ENCODE measurements at places on chromosomes 11 and 22.
A peak's percentile ranks its signal among the peaks of the same experiment; 100 is the strongest.

GRCh38 chr11:10540546-10540914 is 457 bp downstream of the RNF141 start:
- no peak for DNase-seq

DNA sequence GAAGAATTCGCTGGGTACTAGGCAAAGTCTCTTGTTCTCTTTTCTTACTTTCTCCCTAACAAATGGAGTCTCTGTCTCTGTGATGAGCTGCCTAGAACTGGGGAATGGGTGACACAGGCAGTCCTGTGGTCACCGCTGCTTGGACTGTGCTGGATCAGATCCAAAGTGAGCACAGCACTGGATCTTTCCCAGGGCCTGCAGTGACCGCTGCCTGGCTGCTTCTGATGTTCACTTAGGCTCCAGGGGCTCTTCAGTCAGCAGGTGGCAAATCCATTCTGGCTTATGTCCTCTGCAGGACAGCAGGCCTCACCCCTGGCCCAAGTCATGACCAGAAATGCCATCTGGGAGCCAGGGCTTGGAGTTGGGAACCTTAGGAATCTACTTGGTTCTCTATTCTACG is 61.5 kb downstream of the EXT2 start:
- DNase-seq = no peak

- no peak for DNase-seq
Observed at GRCh38 chr11:78161962-78162371, 22.5 kb upstream of the ALG8 start.

GRCh38 chr11:45409587-45409986 is 123.4 kb upstream of the SYT13 start:
- no peak for DNase-seq

- peak; percentile 52 for DNase-seq
Observed at GRCh38 chr11:848380-848931, 5.8 kb downstream of the TSPAN4 start.

DNA sequence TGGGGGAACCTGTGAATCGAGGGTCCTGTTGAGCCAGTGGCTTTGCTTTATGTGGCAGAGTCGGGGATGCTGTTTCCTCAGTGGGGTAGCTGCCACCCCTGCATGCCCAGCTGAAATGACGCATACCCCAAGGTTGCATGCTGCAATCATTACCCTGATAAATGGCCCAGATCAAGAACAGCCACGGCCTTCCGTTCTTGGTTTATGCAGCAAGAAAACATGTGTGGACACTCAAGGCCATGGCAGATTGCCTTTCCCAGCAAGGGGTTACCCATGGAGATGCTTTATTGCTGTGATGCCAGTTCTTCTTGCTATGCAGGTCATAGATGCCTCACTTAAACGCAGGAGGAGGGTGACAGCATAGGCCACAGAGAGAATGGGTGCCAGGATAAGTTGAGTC is 14.3 kb upstream of the SREBF2 start:
- DNase-seq = no peak

DNA sequence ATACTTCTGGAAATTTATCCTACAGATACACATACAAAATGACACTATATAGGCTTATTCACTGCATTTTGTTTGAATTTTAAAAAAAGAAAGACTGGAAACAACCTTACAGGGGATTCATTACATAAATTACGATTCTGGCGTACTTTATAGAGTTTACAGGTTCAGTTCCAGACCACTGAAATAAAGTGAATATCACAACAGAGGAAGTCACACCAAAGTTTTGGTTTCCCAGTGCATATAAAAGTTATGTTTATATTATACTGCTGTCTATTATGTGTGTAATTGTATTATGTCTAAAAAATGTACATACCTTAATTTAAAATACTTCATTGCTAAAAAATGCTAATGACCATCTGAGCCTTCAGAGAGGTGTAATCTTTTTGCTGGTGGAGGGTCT is 62.0 kb downstream of the EMSY start:
- DNase-seq = no peak

DNA sequence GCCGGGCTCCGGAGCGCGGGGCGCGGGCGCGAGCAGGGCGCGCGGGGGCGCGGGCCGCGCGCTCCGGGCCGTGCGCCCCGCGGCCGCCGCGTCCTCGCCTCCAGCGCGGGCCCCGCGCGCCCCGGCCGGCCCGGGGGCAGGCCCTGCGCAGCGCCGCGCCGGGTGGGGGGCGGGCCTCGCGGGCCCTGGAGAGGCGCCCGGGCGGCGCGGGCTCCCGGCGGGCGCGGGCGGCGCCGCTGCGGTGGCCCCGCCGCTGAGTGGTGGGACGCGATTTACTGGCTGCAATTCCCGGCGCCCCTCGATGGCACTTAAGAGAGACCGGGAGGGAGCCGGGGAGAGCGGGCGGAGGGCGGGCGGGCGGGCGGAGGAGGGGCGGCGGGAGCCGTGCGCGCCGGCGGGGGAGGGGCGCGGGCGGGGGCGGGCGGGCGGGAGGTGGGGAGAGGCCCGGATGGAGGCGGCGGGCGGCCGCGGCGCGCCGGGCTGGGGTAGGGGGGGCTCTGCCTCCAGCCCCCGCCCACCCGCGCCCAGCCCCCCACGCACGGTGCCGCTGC is 73.2 kb upstream of the TCF20 start:
- no peak for DNase-seq

- no peak for DNase-seq
Observed at GRCh38 chr11:19768815-19769214, 56.2 kb downstream of the NAV2 start.

DNA sequence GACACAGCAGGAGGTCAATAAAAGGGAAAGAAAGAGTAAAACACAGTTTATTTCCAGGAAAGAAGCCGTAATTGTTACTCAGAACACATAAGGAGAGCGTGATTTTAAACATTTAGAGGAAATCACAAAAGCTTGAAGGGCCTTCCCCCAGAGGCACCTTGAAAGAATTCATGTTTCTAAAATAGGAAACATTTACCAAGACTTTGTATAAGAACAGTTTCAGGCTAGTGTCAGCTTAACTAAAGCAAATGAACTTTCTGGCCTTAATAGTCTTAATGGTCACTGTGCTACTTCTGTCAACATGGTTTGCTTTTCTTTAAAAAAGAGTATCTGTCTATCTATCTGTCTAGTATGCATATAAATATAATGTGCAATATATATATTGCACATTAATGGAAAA is 208.8 kb downstream of the CNTN5 start:
- no peak for DNase-seq

DNA sequence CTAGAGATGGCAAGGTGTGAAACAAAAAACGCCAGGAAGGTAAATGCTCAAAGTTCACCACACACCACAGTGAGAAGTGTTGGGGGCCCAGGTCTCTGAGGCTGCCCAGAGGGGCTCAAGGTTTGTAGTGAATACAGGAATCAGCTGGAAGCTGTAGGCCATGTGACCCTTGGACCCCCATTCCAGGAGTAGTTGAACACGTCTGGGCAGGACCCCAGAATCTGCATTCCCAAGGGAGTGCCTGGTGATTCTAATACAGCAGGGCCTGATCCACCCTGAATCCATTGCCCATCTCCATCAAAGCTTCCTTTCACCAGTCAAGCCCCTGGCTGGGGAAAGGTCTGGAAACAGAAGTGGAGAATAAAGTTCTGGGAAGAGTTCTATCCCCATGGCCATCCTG is 70.8 kb upstream of the B3GAT1 start:
- no peak for DNase-seq

DNA sequence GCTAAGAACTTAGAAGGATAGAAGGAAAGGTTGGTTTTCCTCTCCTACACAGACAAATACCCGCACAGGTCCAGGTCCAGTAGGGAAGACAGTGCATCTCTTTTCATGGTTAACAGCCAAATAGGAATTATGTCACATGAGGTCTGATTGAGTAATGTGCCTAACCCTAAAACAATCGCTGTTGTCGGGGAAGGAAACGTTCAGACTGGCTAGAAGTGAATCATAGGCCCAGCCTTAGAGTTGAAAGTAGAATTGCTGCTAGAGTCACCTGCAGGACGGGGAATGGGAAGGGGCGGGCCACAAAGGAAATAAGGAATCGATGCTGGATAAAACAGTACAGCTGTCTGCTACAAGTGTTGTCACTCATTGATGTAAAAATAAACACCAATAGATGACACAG is 12.4 kb upstream of the HTATIP2 start:
- no peak for DNase-seq

- no peak for DNase-seq
Observed at GRCh38 chr11:64115531-64116522, 50.1 kb downstream of the MACROD1 start.

GRCh38 chr11:71080239-71081097 is 171.9 kb downstream of the SHANK2 start:
- DNase-seq = peak; percentile 46

DNA sequence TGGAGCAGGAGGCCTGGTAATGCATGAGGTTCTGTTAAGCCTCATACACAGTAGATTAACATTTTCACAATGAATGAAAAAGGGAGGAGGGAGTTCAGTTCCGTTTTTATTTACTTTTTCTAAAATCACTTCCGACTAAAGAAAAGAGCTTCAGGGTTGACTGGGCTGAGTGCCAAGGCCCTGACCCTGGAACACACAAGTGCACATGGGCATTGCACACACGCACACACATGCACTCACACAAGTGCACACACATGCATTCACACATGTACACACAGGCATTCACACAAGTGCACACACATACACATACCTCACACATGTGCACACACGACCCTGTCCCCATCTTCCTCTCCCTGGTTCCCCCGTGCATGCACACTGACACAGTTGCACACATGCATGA is 303.3 kb downstream of the BRD1 start:
- DNase-seq = no peak

GRCh38 chr11:107953446-107953845 is 25.2 kb downstream of the RAB39A start:
- DNase-seq = no peak
